ENCODE measurements at places on chromosomes 16 and 17.

DNA sequence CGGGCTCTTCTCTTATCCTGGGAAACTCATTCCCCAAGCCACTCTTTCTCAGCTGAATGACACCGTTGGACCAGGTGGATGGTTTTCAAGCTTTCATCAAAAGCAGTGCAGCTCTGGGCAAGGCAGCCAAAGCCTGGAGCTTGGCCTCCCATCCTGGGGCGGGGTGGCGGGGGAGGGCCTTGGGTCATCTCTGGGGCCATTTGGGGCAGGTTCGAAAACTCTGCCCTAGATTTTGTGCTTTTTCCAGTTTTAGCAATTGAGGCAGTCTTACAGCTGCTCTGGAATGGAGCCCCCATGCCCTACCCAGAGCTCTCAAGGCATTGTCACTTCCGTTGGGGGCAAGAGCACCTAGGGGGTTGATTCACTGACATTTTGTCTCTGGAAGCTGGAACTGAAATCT, 9.1 kb downstream of the MPRIP start:
- peak; percentile 3 for DNase-seq

- DNase-seq = no peak
These were observed 14.0 kb downstream of the ADGRG1 start for GRCh38 chr16:57642160-57643135.

GRCh38 chr17:58991718-58992331, 114.9 kb downstream of the TRIM37 start:
- no peak for DNase-seq

- no peak for DNase-seq
These were observed 63.7 kb downstream of the CACNG1 start for GRCh38 chr17:67107811-67108775.

GRCh38 chr17:20264996-20265395, 202.3 kb downstream of the LGALS9B start:
- no peak for DNase-seq

GRCh38 chr17:56937687-56938086, 23.2 kb downstream of the COIL start:
- DNase-seq = no peak

DNA sequence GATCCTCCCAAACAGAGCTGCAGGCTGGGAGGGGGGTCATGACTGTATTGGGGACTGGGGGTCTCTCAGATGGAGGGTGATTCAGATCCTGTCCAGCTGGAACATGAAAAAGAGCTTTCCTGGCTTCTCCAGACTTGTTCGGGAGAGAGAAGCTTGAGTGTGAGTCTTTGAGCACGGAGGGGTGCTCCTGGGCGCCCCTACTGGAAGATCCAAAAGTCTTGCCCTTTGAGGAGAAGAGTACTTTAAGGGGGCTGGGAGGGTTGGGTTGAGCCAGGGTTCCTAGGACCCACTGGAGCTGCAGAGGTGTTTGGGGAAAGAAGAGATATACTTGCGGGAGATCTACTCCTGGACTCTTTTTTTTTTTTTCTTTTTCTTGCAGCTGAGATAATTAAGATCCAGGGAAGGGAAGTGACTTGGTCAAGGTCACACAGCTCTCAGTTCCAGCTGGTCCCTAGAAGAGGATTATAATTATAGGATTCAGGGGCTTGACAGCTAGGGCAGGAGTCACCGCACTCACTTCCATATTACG, 8.4 kb downstream of the RARA start:
- no peak for DNase-seq

GRCh38 chr16:8846401-8846932, 22.3 kb downstream of the CARHSP1 start:
- no peak for DNase-seq

DNA sequence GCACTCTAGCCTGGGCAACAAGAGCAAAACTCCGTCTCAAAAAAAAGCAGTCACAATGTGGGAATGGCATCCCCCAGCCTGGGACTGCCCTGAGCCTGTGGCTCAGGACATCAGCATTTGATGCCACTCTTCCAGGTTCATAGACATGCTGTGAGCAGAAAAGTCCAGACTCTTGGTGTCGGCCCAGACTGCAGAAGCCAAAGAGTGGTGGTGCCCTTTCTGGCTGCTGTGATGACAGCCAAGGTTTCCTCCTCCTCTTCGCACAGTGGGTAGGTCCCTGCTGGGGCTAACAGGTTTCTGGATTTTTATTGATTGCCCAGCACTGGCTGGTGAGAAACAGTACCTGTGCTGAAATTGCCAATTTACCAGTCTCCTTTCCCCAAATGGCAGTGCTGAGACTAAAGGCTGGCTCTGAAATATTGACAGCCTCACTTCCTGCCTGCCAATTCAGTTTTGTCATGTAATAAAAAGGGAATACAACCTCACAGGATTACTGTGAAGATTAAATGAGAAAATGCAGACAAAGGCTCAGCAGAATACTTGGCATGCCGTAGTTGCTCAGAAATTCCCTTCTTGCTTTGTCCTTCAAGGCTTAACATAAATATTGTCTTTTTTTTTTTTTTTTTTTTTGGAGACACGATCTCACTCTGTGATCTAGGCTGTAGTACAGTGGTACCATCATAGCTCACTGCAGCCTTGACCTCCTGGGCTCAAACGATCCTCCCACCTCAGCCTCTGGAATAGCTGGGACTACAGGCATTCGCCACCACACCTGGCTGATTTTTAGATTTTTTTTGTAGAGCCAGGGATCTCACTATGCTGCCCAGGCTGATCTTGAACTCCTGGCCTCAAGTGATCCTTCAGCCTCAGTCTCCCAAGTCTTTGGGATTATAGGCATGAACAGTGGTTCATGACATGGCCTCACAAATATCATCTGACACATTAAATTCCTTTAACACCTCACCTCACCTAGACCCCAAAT, 15.5 kb upstream of the UBE2G1 start:
- no peak for DNase-seq

- DNase-seq = no peak
These were observed 271.0 kb upstream of the TBX2 start for GRCh38 chr17:61128661-61129115.

DNA sequence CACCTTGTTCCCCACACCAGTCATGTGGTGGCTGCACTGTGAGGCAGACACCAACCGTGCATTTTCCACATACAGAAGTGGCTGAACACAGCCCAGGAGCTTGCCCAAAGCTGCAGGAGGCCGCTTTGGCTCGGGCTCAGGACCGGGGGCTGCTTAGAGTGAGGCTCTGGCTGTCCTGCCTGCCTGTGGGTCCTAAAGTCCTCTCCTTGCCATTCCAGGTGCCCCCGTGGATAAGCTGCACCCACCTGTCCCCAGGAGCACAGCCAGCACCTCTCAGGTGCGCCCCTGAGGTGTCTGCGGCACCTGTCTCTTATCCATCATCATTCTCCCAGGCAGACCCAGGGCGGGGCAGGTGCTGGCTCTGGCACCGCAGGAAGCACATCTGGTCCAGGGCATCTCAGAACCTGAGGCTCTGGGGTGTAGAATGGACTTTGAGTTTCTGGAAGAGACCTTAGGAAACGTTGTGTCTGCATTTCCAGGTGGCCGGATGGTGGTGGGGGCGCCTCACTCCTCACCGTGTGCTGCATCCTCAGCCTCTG, 180.5 kb upstream of the ZNF469 start:
- DNase-seq = no peak

- DNase-seq = no peak
These were observed 77.2 kb upstream of the IRX3 start for GRCh38 chr16:54363766-54364165.

- no peak for DNase-seq
These were observed 7.8 kb upstream of the IRF8 start for GRCh38 chr16:85891033-85891775.

DNA sequence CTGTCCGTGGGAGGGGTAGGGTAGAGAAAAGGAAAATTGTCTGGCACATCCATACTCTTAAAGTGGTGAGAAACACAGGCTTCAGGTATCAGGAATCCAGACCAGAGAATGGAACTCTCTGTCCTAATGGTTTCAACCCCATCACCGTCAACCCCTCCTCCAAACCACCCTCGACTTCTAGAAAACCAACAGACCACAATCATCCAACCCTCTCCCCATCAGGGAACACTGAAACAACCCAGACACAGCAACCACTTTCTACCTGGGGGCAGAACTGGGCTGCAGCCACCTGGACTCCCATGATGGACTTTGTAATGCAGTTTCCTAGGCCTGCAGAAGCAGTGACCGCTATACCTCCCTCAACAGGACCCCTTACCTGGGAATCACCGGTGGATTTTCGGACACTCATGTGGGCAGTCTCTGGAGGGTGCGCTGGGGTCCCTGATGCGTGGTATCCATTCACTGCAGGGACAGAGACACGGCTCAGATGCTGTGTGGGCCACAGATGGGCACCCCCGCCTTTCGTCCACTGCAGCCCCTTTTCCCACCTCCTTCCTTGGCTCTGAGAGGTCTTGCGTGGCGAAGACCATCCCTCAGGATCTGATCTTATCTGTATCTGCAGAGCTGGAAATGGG, 64.3 kb upstream of the RCVRN start:
- no peak for DNase-seq

- DNase-seq = no peak
These were observed 309.0 kb upstream of the IRX3 start for GRCh38 chr16:54595621-54596020.

GRCh38 chr16:89187770-89188392, 12.5 kb downstream of the SLC22A31 start:
- no peak for DNase-seq

- no peak for DNase-seq
These were observed 17.6 kb upstream of the CDH13 start for GRCh38 chr16:82609140-82609539.

DNA sequence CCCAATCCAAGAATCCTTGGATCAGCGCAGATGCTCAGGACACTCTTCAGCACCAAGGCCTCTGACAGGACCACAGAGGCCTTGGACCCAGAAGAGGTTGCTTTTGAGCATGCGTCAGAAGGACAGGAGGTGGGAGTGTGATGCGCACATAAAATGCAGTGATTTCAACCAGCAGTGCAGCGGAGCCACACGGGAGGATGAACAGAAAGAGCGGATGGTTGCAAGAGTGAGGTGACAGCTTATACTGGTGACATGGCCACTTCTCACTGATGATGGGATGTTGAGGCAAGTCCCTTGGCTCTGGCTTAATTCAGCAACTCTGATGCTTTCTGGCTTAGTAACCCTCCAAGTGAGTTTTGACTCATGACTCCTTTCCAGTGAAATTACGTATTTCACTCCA, 25.2 kb upstream of the ERN1 start:
- DNase-seq = no peak

All from activated B cell treated with CpG ODN at 0.5 μM for 24 hours (primary cell).